Activated CD4-positive, alpha-beta T cell treated with anti-CD3 and anti-CD28 coated beads, Interleukin-2, Interleukin-6, amounts not matched to agents 100 ng/mL and 50 ng/mL, durations not matched to agents 16 hours and 8 hours (primary cell): ENCODE measurements at places on chromosomes 5 and 9.
A peak's percentile ranks its signal among the peaks of the same experiment; 100 is the strongest.

DNA sequence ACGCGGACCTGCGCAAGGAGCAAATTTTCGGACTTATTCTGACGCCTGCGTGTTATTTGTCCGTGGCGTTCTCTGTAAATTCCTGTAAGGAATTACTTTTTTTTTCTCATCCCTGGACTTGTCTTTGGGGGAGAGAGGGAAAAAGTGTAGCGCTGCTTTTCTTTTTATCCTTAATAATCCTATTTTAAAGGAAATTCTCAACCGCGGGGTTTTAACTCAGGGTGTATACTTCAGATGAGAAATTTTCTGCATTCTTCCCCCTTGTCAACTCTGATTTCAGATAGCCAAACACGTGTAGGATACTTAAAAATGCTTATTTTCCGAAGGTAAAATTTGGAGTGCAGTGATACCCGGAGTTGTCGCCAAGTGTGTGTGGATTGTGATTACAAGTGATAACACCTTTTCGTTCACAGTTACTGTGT is 853 bp downstream of the DCP2 start:
- no peak for DNase-seq

- DNase-seq: no peak
Observed at GRCh38 chr9:107710953-107711352, 221.4 kb upstream of the KLF4 start.

DNA sequence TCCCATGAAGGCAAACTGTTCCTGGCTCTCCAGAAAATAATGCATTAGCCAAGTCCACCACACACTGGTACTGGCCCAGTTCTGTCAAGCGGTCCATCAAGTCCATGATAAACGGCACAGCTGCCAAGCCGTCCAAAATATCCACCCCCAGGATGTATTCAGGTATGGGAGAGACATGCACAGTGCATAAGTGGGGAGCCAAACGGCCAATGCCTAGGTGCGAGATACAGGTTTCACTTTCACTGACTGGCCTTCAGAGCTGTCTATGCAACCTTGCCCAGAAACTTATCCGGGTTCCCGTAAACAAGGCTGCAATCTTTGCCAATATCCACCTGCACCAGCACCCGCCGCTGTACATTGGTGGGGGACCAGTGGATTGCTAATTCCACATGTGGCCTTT is 795.8 kb downstream of the EFNA5 start:
- DNase-seq: no peak

DNA sequence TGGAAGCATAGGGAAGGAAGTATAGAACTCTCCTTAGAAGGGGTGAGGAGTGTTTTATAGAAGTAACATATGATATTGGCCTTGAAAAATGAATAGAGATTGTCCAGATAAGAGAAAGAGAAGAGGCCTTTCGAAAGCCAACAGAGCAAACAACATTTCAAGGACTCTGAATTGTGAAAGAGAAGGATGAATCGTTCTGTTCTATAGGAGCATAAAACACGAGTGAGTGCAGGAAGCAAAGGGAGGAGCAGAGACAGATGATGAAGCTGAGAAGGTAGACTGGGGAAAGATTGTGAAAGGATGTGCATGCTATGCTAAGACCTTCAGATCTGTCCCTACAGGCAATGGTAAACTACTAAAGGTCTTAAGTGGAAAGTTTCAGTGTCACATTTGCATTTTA is 271.0 kb downstream of the TMEM161B start:
- no peak for DNase-seq

DNA sequence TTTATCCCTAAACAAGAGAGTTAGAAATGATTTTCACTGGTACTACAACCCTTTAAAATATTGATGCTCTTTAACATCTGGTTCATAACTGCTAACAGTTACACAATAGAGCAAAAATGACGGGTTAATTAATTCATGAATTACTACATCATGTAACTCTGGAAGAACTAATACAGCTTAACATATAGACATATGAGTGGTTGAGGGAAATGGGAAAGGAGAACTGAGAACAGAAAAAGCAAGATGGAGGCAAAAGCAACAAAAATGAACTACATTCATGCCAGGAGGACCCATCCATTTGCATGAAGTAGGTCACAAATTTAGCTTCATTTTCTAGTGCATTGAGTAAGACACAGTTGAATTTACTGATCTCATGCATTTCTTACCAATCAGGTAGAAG is 61.8 kb downstream of the C9 start:
- DNase-seq: no peak

DNA sequence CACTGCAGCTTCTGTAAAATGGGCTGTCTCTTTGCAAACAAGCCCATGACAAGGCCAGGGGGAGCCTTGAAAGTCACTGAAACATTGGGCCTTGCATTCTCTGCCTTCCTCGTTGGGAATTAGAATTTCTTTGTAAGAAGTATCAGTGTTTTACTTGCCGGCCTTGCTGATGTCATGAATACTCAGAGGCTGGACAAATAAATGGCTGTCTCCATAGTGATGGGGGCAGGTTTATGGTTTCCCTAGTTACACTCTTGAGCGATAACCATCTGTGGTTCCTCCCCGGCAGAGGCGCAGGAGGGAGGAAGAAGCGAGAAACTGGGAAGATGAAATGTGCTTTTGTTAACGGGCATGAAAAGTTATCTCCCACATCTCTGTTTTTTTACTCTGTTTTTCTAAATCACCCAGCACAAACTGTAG is 272.7 kb upstream of the PANK3 start:
- peak; percentile 73 for DNase-seq

DNA sequence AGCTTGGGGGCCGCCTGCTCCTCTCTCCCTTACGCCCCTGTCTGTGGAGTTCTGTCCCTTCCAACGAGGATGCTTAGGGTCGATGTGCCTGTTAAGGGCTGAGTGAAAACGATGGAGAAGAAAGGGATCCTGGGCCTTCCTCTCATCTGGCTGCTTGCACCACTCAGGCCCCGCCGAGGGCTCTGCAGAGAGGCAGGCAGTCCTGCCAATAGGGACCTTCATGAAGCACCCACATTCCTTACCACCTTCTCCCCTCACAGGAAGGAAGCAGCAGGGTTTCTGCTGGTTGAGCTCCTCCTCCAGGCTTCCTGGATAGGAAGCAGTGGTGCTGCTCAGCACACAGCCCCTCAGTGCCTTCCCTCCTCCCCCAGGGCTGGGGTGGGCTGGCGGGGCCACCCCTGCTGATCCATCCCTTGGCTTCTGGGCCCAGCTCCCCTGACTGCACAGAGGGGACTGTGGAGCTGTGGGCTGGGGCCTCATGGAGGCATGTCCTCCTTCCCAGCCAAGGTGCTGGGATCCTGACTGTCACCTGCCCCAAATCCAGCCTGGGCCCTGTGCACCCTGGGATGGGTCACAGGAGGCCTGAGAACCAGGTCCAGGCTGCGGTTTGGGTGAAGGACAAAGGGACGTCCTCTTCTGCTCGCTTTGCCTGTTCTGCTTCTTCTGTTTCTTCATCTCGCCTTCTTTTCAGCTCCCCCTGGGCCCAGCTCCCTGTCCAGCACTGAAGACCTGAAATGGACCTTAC is 50.5 kb downstream of the AHRR start:
- peak; percentile 57 for DNase-seq
